ENCODE measurements at places on chromosomes 2 and 18.

- ATAC-seq = no peak
Measured at GRCh38 chr2:133270550-133270949, 297.7 kb downstream of the NCKAP5 start.

GRCh38 chr2:99488539-99489062 lies 1.2 kb downstream of the REV1 start:
- peak; percentile 0 for ATAC-seq

DNA sequence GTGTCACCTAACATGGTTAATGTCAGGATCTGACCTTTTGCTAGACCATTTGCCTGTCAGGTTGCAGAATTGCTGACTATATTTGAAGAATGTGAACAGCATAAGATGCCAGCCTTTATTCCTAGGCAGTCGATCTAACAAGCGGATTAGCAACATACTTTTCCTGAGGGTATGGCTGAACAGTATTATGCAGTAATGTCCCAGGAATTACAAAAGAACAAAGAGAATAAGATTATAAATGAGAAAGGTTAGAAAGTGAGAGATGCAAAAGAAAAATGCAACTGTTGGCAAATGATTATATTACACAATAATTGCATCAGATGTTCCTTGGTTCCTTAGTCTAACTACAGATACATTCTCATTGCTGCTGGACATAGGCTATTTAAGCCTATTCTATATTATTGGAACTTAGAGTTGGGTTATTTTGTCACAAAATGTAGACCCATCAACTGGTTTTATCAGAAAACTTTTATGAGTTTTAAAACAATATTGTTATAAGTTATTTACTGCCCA lies 647.1 kb upstream of the CRIM1 start:
- ATAC-seq = no peak

GRCh38 chr2:67599561-67599960 lies 202.4 kb downstream of the ETAA1 start:
- no peak for ATAC-seq

- ATAC-seq = no peak
Measured at GRCh38 chr2:118841450-118841827, 6.0 kb downstream of the EN1 start.

DNA sequence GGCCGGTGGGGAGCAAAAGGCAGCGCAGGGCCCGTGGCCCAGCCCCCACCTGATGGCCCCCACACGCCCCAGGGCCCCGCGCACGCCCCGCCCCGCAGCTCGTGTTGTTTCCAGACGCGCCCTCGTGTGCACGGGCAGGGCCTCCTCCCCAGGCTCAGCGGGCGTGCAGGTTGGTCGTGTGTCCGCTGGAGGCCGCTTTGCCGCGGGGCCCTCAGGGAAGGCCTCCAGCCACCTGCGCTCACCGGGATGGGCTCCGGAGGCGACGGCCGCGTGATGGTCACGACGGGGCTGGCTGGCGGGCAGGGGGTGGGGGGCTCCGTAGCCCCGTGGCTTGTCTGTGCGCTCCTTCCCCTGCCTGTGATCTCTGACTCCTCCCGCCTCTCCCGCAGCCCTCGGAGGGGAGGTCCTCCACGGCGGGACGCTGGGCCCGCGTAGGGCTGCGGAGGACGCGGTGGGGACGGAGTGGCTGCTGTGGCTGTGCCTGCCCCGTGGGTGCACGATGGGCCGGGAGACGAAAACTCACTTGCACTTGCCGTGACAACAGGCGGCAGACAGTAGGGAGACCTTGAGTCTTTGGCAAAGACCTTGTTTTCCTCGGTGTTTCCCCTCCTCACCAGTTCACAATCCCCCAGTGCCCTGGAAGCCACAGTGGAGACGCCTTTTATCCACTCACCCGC lies 67.1 kb downstream of the RTP5 start:
- ATAC-seq = no peak

DNA sequence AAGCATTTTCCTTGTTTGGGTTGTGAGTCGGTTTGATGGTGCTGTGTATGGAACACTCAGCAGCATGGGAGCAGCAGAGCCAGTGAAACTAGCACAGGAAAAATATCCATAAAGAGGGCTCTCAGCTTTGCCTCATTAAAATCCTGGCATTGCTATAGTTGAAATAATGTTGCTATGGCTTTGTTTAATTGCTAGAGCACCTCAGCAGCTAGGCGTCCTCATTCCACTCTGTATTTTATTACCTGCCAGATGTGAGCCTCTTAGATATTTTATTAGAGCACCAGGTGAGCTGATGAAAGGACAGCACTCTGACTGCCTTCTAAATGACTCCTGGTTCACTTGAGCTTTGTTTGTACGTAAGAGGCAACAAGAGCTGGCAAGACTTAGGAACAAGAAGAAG lies 232.4 kb downstream of the MTX2 start:
- ATAC-seq = no peak

DNA sequence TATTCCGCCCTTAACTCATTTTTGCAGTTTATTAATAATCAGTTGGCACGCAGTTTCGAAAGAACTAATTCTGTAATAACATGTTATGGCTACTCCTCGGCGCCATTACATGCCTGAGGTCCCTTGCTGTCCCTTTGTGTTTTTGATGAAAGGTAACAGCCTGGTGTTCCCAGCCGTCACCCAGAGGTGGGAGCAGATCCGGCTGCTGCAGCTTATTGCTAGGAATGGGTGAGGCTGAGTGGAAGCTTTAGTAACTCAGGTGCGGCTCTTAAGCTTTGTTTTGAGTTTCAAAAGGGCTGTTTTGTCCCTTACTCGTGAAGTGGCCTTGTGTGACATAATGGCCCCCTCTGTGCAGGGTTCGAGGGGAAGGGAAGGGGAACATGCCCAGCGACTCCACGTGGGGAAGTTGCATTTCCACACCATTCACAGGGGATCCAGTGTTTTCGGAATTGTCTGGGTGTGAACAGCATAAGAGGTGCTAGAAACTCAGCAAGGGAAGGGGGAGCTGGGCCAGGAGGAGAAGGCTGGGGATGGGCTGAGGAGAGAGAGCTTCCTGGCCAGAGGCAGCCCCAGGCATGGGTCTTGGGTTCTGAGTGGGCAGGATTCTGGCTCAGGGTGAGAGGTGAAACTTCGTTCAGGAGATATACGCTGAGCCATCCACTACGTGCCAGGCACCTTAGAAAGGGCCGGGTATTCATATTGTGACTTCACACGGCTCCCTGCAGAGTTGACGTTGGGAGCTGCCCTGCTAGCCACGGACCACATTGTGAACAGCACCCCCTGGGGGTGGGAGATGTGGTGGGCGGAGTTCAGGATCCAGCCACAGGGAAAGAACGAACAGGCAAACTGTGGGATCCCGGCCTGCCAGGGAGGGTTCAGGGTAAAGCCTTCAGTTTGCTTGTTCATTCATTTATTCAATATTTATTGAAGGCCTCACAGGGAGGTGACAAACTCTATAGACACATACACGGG lies 84.4 kb downstream of the TGOLN2 start:
- no peak for ATAC-seq

DNA sequence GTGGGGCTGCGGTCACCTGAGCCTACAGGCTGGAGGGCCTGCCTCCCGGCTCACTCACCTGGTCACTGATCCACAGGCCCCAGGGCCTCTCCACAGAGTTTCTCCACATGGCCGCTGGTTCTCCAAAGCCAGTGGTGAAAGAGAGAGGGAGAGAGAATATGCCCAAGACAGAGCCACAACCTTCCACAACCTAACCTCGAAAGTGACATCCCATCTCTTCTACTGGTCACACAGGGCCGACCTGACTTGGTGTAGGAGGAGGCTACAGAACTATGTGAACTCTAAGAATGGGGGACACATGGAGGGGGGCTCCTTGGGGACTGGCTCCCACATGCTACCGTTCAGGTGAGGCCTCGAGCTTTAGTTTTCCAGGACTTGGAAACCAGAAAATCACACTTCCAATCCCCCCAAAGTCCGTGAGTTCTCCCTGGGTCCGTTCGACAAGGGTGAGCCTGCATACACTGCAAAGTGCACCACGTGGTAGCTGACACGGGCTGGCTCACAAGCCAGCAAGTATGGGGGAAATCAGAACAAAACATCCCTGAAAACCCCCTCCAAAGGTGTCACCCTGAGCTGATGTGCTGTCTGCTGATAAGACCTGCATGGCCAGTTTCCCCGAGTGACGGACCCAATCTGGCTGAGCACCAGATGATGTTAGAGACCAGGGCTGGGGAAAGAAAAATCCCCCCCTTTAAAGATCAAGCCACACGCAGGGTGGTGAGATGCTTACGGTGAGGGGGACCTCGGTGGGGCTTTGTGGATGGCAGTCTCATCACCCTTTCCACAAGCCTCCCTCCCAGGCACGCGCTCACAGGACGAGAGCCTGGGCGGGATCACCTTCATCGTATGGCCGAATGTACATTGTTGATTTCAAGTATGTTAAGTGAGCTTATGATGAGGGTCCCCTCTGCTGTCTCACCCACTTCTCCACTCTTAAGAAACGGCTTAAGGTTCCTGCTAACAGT lies 54.2 kb upstream of the SEMA4C start:
- no peak for ATAC-seq

DNA sequence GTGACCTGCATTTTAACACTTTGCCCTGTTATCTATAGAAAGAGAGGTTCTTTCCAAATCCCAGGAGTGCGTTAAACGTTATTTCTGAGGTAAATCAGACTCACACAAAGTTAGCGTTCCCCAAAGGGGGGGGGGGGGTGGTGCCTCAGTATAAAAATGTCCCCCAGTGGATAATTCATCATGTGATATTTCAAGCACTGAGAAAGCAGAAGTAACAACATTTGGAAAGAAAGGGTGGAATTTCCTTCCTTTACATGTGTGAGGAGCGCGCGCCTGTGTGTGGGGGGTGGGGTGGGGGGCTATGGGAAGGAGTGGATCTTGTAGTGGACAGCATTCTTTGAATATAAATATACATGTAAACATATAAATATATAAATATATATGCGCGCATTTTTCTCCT lies 630.9 kb downstream of the NYAP2 start:
- ATAC-seq = no peak

DNA sequence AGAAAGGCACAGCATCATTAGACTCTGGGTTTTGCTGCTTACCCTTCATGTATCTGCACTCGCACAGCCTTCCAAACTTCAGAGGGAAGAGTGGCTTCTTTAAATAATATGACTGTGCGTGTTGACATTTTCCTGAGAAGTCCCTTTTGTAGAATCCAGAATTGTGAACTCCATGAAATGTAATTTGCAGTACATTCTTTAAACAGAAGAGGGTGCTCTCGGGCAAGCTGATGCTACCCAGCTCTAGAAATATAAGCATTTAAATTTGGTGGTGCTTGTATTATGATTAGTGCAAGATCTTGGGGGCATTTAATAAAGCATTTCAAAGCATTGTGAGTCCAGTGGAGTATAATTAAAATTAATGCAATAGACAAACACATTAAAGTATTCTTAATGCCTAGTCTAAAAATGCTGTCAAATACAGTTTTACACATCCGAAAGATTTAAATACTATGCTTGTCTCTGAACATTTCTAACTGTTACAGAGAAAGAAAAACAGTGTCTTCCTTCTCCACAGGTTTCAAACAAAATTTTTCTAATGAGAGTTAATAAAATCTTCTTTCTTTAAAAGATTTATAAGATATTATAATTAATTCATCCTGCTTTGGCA lies 17.3 kb upstream of the GTF2A1L start:
- ATAC-seq = peak; percentile 52

DNA sequence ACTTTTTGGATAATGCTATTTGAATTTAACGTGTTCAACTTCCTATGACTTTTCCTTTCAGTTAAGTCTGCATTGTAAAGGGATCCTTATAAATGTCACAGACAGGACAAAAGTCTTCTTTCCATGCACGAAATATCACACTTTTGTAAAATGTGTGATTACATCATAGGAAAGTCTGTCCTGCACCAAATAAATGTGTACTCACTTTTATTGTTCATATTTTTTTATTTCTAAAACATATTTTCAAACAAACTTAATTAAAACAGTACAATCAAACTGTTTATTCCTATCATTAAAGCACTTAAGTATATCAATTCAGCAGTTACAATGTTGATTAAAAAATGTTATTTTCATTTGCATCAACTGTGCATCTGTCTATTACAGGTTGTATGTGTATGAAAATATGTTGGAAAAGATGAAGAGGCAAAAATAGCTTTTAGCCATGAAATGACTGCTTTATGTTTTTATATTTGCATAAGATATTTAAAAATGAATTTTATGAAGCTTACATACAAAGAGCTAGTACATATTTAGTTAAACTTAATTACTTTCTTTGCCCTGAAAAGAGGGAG lies 105.6 kb downstream of the CSRNP3 start:
- ATAC-seq = no peak

- no peak for ATAC-seq
Measured at GRCh38 chr2:11419781-11420180, 46.2 kb downstream of the E2F6 start.

GRCh38 chr2:207869784-207870778 lies 100.4 kb upstream of the FZD5 start:
- ATAC-seq = no peak

DNA sequence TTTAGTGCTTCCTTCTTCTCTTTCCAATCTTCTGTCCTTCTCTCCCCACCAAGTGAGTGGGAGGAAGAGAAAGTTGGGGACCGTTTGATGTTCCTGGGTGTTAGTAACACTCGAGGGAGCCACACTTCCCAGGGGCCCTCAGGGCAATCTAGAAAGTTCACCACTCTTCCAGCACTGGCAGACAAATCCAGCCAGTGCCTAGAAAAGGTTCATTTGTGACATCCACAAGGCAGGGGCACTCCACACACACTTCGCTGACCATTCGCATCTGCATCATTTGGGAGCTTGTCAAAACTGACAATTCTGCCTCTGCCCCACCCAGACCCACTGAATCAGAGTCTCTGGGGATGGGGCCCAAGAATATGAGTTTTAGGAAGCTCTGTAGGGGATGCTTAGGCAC lies 86.8 kb upstream of the ST3GAL5 start:
- no peak for ATAC-seq

- ATAC-seq = no peak
Measured at GRCh38 chr18:78246050-78246449, 733.6 kb upstream of the SALL3 start.

Data from esophagus mucosa (tissue), 1 donor.